ENCODE measurements at places on chromosomes 7 and 10.
A peak's percentile ranks its signal among the peaks of the same experiment; 100 is the strongest.

- DNase-seq: no peak
These were observed 228.5 kb downstream of the CDK14 start for GRCh38 chr7:90824386-90825307.

GRCh38 chr7:87231258-87231657 lies 11.7 kb upstream of the TMEM243 start:
- no peak for DNase-seq

DNA sequence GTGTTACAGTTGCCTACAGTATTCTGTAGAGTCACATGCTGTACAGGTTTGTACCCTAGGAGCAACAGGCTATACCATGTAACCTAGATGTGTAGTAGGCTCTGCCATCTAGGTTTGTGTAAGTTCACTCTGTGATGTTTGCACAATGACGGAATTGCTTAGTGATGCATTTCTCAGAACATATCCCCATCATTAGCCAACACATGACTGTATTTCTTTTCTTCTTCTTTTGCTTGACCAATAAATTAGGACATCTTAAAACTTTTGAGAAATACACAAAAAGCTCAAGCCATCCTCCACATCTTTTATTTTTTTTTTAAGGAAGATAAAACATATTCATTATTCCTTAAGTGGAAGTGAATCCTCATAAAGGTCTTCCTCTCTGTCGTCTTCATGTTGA lies 5.4 kb upstream of the PFKFB3 start:
- DNase-seq: no peak

DNA sequence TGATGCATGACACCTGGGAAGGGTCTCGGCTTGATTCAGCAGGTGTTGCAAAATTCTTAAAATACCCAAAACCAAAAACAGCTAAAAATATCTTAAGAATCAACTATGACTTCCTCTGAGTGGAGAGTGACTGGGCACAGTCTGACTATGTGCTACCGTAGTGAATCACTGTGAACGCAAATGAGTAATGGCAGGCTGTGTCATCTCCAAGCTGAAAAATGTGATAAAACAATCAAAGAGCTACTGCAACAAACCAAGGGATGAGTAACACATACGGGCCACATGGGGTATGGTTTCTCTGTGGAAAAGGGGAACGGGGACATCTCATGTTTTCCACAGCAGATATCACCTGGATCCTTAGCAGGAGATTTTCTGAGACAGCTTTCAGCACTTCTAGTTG lies 127.5 kb downstream of the ABCA13 start:
- DNase-seq: no peak

- no peak for DNase-seq
These were observed 7.5 kb upstream of the OR6B1 start for GRCh38 chr7:143992670-143993069.

GRCh38 chr7:3747467-3747866 lies 446.4 kb downstream of the SDK1 start:
- no peak for DNase-seq

DNA sequence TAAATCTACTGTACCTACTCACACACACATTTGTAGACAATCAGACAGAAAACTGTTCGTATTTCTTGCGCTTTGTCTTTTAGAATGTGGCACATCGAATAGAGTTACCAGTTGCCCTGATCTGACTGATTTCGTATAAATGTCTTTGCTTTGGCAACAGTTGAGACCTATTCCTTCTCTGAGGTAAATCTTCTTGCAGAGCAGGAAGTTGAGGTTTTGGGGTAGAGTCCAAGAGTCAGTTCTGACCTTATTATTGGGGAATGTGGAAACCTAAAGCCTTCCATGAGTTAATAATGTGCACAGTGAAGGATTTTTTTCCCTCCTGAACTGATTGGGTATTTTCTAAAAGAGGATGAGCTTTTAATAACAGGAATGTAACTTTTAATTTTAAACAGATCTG lies 135.3 kb downstream of the KIAA1217 start:
- no peak for DNase-seq

GRCh38 chr10:50362547-50363125 lies 111.3 kb upstream of the ASAH2 start:
- peak; percentile 55 for DNase-seq

GRCh38 chr7:76430836-76431235 lies 6.1 kb downstream of the ZP3 start:
- DNase-seq: no peak

DNA sequence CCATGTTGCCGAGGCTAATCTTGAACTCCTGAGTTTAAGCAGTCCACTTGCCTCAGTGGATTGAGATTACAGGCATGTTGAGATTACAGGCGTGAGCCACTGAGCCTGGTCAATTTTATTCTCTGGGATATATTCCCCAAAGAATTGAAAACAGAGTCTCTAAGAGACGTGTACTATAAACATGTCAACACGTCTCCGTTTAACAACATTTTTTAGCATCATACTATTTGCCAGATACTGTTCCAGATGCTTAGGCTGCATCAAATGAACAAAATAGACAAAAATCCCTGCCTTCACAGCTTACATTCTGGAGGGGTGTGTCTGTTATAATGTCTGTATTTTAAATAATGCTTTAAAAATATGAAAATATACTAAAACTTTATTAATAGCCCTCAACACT lies 54.1 kb upstream of the PRKG1 start:
- no peak for DNase-seq

DNA sequence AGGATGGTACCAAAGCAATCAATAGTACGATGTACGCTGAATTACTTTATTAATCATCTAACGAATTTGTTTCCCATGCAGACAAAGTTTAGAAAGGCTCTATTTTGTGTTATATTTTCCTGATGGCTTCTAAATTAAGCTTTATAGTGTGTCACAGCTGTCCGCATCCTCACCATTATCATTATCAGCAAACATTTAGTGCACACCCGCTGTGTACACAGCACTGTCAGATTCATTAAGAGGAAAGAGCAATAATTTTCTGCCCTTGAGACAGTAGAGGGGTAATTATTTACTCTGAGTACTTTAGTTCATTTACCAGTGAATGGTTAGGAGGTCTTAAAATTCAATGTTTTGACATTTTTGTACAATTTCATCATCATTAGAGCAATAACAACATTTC lies 233.3 kb upstream of the PTPRZ1 start:
- DNase-seq: no peak

GRCh38 chr7:120436487-120437060 lies 163.6 kb downstream of the KCND2 start:
- DNase-seq: no peak

GRCh38 chr7:149872419-149873073 lies 1.2 kb upstream of the ATP6V0E2 start:
- DNase-seq: peak; percentile 75

GRCh38 chr7:150997817-150998216 lies 7.0 kb downstream of the NOS3 start:
- no peak for DNase-seq

DNA sequence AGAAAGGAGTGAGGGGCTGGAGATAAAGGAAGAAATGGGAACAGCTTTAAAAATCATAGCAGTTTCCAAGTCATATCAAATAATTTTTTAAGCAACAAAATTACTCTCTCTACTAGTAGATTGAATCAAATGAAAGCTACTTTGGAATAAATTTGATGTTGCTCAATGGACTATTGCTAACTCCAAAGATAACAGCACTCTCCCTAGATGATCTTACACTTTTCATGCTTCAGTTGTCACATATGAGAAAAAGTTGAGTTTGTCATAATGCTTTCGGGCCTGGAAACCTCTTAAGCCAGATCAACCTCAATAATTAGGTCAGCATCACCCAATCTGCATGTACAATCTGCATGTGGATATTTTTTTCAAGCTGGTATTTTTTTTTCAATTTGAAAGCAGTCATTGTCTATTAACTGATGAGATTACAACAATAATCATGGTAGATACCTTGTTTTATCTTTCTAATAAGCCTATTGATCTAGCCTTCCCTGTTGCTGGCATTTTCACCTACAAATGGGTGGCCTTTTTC lies 31.3 kb downstream of the LIPJ start:
- DNase-seq: no peak

DNA sequence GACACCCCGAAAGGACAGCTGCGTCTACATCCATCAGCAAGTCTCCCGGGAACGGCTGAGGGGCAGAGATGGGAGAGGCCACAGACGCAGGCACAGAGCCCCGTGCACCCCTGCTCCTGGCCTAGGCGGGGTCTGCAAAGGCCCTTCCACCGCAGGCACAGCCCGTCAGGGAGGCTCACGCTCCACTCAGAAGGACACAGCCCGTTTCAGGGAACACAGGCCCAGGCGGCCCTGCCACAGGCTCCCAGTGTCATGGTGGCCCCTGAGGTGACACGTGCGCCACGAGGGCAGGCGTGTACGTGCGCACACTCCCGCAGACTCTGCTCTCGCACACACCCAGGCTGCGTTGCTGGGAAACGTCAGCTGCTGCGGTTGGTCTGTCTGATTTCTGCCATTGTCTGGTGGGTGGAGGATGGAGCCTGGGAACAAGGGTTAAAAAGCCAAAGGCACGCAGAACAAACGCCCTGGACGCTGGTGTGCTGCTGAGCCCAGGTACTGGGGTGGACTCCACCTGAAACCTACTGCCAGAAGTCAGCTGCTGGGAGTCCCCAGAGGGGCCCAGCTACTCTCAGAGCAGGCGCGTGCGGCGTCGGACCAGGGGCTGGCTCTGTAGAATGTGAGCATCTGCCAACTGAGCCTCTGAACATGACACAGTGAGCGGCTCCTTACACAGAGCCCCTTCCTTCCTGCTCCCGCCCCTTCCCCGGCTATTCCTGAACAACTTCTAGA lies 13.1 kb downstream of the GPER1 start:
- no peak for DNase-seq

- DNase-seq: no peak
These were observed 50.6 kb downstream of the GRK5 start for GRCh38 chr10:119257899-119258419.

DNA sequence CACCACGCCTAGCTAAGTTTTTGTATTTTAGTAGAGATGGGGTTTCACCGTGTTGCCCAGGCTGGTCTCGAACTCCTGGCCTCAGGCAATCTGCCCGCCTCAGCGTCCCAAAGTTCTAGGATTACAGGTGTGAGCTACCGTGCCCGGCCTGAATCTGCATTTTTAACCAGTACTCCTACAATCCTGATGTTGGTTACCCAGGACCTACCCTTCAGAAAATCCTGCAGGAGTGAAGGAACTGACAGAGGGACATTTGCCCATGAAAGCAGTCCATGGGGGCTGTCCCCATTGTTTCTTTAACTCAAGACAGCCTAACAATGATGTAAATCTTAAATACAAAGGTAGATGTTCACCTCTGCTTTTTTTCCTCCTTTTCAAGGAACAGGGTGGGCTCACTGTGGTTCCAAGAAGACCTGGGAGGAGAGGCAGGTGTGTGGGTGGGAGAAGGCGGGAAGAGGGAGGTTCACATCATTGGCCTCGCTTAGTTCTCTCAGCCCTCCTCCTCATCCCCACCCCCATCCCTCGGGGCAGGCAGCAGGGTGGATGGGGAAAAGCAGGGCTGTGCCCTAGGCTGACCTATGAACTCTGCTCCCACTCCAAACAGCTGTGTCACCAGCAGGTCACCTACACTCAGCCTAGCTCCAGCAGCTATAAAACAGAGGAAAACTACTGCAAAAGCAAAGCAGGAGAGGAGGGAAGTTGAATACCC lies 13.5 kb downstream of the LRRC20 start:
- no peak for DNase-seq

GRCh38 chr7:38241071-38241470 lies 32.4 kb downstream of the TARP start:
- DNase-seq: no peak

GRCh38 chr10:73847031-73847430 lies 27.3 kb downstream of the CAMK2G start:
- DNase-seq: no peak

DNA sequence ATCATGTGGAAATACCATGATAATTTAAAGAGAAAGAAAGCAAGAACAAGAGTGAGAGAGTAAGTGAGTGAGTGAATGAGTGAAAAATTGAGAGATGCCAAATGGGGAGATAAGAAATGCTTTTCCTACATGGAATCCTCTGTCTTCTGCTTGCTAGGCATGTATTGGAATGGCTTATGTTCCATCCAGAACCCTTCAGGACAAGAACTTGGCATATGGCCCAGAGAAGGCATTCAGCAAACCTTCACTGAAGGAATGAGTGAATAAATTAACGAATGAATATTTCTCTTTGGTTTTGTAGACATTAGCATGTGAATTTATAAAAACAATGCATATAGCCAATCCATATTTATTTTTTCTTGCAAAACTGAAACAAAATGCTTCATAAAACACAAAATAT lies 162.2 kb downstream of the LRRTM3 start:
- no peak for DNase-seq

DNA sequence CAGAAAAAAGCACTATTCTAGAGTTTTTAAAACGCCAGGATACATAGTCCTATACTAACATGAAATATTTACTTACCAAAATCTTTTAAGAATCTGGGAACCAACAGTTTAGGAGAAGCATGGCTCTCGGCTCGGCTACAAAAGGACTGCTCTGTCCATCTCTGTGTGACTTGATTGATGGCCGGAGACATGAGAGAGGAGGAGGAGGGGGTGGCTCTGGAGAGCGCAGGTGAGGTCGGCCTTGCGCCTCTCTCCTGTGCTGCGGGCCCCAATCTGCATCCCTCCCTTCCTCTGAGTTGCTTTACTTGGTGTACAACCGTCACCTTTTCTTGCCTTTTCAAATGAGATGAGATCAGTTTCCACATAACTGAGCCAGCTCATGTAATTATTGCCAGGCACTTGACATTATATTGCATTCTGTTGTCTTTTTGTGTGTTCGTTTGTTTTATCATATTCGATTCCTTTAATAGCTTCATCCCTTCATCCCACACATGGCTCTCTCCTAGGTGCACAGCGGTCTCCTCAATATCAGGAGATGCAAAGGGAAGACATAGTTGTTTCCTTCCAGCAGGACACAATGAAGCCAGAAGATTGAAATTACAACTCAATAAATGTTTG lies 87.8 kb upstream of the KLF6 start:
- DNase-seq: no peak

GRCh38 chr7:15998617-15999016 lies 312.1 kb upstream of the MEOX2 start:
- no peak for DNase-seq

DNA sequence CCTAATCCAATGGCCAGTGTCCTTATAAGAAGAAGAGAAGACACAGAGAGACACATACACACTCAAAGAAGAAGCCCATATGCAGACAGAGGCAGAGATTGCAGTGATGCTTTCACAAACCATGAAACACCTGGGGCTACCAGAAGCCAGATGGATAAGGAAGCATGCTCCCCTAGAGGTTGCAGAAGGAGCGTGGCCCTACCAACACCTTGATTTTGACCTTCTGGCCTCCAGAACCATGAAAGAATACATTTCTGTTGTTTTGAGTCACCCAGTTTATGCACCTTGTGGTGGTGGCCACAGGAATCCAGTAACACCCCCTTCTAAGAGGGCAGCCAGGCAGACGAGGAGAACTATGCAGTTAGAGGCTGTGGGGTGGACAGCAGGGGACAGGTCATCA lies 43.5 kb downstream of the AOC1 start:
- DNase-seq: peak; percentile 22

- no peak for DNase-seq
These were observed 216.1 kb downstream of the TWIST1 start for GRCh38 chr7:18901351-18901750.
